ENCODE measurements at places on chromosomes 2 and 18.

GRCh38 chr2:85457043-85457442 is 38.5 kb downstream of the SH2D6 start:
- DNase-seq: no peak

- DNase-seq: no peak
These were observed 209.0 kb downstream of the FAM210A start for GRCh38 chr18:13517369-13517768.

DNA sequence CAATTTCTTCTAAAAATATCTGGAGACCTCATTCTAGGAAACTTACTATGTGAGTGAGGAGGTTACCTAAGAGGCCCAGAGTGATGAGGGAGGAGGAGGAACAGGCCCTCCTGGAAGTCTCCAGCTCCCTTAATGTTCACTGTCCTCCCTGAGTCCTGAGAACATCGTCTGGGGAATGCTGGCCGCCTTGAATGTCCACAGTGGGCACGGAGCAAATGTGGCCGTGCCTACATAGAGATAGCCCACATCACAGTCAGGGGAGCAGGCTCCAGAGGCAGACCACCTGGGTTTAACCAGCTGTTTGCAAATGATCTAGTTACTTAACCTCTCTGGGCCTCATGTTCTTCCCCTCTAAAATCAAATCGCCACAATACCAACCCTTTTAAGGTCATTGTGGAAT is 83.0 kb upstream of the LPIN2 start:
- no peak for DNase-seq

DNA sequence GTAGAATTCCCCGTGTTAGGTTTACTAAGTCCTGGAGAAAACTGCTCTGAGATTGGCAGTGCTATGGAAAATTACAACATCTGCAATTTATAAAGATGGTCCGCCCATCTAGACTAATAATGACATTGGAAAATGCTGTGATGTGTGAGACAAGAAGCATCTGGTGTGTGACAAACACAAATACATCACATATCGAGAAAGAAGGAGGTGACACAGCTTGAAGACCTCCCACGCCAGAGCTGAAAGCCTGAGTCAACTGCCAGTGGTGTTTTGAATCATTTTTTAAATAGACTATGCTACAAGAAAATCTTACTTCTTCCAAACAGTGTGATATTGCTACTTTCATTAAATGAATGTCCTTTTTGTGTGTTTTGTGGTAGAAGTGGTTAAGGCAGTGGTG is 8.6 kb upstream of the ANO7 start:
- DNase-seq: no peak

GRCh38 chr2:207327513-207327912 is 161.8 kb upstream of the KLF7 start:
- DNase-seq: no peak

DNA sequence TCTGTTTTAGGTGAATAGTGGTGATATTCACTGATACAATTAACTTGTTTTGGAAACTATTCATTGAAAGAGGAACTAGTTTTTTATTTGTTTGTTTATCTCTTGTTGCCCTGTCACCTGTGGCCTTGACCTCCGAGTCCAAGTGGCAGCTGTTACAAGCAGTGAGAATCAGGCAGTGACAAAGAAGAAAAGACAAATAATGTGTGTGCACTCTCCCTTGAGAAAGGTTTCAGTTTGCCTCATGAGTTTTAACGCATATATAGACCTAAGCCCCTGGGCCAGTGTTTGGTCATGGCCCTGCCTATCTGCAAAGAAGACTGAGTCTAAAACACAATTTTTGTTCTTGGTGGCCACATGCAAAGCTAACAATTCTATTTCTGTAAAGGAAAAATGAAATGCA is 15.3 kb downstream of the KYNU start:
- DNase-seq: no peak

GRCh38 chr2:62856228-62857040 is 150.9 kb downstream of the EHBP1 start:
- DNase-seq: no peak

GRCh38 chr2:238183821-238184220 is 19.7 kb downstream of the ILKAP start:
- DNase-seq: no peak

DNA sequence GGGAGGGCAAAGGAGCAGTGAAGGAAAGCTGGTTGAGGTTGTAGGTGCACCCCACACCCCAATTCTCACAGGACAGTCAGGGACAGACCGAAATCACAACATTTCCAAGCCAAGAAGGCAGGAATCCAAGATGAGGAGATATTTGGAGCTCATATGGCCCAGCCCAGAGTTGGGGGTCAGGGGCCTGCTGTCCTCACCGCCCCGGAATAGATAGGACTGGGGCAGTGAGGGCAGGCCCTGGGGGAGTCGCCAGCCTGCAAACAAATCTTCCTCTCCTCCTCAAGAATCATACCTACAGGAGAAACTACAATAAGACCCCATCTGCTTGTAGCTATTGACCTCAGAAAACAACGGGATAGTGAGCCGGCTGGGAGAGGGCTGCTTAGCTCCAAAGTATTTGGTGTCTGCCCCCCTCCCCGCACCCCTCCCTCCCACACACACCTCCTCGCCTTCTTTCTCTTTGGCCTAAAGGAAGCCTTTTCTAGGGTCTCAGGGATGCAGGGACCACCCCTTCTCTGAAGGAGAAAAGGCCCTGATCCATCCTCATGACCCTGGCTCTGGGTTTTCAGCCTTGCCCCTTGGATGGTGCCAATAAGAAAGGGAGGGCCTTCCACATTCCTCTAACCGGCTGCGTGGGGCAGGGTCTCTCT is 3.8 kb downstream of the EN1 start:
- DNase-seq: no peak

DNA sequence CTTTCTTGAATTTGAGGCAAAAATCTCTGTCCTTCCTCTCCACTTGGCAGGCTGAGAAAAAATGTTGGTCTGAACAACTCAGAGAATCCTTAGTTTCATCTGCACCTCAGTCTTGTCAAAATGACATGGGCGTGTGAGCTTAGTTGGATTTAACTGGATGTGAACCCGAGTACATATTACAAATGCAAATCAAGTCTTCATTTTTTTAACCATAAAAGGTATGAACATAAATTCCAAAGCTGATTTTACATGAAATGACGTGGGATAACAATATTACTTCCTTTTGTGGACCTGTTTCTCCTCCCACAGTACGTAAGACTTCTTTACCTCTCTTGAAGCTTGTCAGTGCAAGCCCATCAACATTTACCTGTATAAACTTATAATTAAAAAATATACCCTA is 32.6 kb upstream of the RND3 start:
- peak; percentile 30 for DNase-seq

GRCh38 chr18:13446024-13446423 is 227.5 kb downstream of the LDLRAD4 start:
- DNase-seq: no peak

- no peak for DNase-seq
These were observed 133.5 kb upstream of the HAAO start for GRCh38 chr2:42925742-42926433.

GRCh38 chr2:237030382-237030781 is 55.3 kb upstream of the COPS8 start:
- DNase-seq: no peak

Data from fibroblast of skin of back (primary cell).